ENCODE measurements at places on chromosomes 2 and 18.
A peak's percentile ranks its signal among the peaks of the same experiment; 100 is the strongest.

GRCh38 chr2:67727131-67727530 lies 330.0 kb downstream of the ETAA1 start:
- no peak for DNase-seq

GRCh38 chr2:232350804-232351685 lies 27.5 kb upstream of the ALPP start:
- no peak for DNase-seq

GRCh38 chr18:2430191-2430590 lies 141.1 kb downstream of the METTL4 start:
- no peak for DNase-seq

GRCh38 chr2:28639836-28640235 lies 111.8 kb upstream of the PPP1CB start:
- DNase-seq, result no peak

DNA sequence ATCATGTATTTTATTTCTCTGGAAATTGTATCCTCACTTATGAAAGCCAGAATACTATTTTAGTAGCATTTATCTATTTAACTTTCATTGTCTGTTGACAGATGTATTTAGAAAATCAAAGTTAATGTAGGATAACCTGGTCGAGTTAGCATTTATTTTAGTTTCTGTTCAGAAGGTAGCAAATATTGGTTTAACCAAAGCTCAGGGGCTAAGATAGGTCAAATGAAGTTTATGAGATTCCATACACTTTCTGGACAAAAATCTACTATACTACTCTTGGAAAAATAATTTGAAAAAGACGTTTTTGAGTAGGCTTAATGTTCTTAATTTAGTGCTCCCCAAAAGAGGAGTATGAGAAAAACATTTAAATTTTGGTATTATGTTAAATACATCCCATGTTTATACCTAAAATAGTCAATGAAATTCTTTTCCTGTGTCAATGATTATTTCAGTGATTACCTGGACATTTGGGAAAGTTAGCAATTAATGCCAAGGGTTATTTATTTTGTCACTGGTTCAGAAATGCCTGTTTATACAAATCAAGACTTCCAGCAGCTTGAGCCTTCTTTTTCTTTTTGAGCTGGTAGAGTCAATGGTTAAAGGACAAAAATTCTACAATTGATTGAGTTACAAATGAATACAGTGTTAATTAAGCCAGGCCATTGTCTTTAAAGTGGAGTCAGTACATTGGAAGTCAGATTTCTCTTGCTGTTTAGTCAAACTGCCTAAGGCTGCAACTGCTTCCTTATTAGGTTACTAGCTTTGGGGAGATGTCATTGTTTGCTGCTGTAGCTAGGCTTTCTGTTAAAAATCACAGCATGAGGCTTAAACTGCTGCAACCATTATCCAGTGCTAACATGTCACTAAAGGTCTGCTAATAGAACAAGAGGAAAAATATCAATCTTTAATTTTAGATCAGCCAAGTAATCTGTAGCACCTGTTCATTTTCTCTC lies 182.3 kb downstream of the CAMKMT start:
- no peak for DNase-seq

GRCh38 chr2:86295066-86295465 lies 42.4 kb downstream of the REEP1 start:
- DNase-seq, result no peak

GRCh38 chr2:96218508-96219131 lies 10.0 kb upstream of the STARD7 start:
- no peak for DNase-seq

GRCh38 chr2:100894105-100894795 lies 74.3 kb downstream of the NPAS2 start:
- no peak for DNase-seq

GRCh38 chr2:126846241-126846640 lies 52.4 kb upstream of the TEX51 start:
- DNase-seq, result no peak

GRCh38 chr2:8679827-8680731 lies 1.8 kb upstream of the ID2 start:
- no peak for DNase-seq

GRCh38 chr2:165660361-165660760 lies 133.7 kb downstream of the GALNT3 start:
- DNase-seq, result no peak

- peak; percentile 17 for DNase-seq
Observed at GRCh38 chr18:50559752-50560680, at the start of gene MAPK4. MAPK4 (plus strand) TSS chr18:50560087; CDS start chr18:50663959, 103,872 bp downstream.

- DNase-seq, result no peak
Observed at GRCh38 chr2:15756882-15757819, 165.5 kb downstream of the DDX1 start.

GRCh38 chr2:197310987-197311420 lies 424 bp upstream of the ANKRD44 start:
- DNase-seq, result no peak

- DNase-seq, result no peak
Observed at GRCh38 chr2:101368376-101368775, 18.9 kb downstream of the CREG2 start.

DNA sequence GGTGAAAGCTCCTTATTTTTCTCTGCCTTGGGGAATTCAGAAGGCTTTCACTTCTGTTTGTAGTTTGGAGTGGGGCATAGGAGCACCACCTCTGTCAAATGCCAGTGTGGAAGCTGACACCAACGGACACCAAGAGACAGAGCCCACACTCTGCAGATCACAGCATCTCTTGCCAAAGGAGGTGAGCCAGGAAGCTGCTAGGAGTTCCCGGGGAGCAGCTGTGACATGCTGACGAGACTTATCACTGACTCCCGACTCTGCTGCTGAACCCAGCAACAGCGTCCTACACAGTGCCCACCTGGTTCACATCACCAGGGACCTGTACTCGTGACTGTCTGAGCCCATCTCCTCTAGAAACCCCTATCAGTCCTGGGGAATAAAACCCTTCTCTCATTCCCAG lies 8.1 kb downstream of the TEX51 start:
- no peak for DNase-seq

DNA sequence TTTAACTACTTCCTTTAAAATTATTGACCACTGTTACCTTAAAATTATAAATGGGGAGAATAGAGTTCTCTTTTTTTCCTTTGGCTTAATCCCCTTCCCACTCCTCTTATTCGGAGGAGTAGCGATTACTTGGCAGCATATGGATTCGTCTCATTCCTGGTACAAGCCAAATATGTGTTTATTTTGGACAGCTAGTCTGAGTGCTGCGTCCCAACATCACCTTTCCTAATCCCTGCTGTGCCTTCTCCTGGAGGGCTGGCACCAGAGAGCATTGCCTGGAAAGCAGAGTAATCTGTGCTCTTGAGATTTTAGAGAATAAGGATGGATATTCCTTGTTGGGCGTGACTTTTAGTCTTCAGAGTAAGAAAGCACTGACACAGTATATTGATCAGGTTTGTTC lies 185.6 kb downstream of the AGAP1 start:
- no peak for DNase-seq

DNA sequence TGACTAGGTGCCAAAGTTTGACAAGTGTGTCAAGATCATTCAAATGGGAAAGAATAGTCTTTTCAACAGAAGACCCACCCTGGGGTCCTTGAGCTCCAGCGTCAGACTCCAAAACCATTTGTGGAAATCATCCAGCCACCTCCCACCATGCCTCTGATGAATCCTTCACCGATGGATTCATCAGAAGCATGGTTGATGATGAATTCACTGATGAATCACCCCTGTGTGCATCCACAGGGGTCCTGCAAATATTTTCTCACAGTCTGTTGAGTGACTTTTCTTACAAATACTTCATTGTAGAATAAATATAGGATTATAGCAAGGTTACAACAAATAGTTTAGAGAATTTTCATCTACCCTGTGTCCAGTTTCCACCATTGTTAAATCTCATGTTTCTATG lies 4.3 kb downstream of the UGT1A9 start:
- no peak for DNase-seq

- DNase-seq, result no peak
Observed at GRCh38 chr2:166140475-166140874, 12.7 kb upstream of the SCN1A start.

- no peak for DNase-seq
Observed at GRCh38 chr2:43228321-43228751, 1.9 kb upstream of the ZFP36L2 start.

- no peak for DNase-seq
Observed at GRCh38 chr2:171557363-171557762, 35.1 kb downstream of the CYBRD1 start.

GRCh38 chr2:51484605-51485004 lies 452.7 kb upstream of the NRXN1 start:
- DNase-seq, result no peak

GRCh38 chr2:62180975-62181374 lies 14.9 kb upstream of the B3GNT2 start:
- DNase-seq, result no peak

- DNase-seq, result no peak
Observed at GRCh38 chr2:144456680-144457079, 63.2 kb downstream of the ZEB2 start.

GRCh38 chr2:220065581-220065980 lies 438.2 kb downstream of the SLC4A3 start:
- DNase-seq, result no peak

DNA sequence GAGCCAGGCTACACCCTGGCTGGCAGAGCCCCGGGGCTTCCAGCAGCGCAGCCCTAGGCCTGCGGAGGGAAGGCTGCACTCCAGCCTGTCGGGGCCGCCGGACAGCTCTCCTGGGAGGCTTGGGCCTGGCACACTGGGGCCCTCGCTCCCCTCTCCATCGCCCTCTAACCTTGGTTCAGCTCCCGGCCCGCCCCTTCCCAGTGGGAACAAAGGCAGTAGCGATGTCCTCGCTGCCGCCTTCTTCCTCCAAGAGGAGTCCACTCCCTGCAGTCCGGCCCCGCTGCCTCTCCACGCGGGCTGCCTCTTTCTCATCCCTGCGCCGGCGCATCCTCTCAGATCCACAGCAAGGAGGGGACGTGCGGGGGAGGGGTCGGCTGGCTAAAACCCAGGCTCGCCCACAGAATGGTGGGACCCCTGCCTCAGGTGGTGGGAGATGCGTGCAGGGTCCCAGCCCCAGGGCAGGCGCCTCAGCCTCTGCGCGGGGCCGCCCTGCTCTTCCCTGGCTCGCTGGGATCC lies 138.1 kb downstream of the TWIST2 start:
- no peak for DNase-seq

DNA sequence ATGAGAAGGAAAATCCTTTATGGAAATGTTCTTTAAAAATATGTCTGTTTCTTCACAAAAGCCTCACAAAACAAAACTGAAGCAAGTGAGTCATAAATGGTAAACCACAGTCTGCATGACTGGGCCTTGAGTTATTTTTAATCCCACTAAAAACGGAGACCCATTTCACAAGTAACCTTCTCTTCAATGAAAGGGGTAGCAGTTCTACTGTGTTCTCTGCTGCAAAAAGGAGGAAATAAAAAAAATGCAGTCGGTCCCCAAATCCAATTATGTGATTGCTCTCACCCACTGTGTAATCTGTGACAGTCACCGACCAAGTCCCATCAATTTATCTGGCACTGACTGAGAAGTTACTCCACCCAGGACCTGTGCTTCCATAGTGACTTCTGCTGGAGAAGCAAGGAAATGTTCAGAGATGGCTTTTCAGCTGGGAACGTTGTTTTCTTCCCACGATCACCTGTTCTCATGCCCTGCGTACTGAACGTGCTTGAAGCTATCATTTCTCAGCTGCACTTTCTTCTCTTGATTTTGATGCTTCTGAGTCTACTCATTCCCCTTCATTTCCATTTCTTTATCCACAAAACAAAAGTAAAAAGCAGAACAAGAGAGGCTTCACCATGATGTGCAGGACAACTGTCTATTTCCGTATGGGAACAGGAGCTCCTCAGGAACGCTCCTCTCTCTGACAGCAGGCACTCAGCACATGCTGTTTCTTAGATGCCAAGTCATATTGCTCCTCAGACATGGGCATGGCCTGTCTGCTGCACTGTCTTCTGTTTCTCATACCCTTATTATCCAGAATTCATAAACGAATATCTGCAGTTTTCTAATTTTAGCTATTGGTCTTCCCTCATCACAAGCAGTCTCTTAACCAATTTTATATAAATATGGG lies 80.0 kb upstream of the TMEM200C start:
- no peak for DNase-seq

DNA sequence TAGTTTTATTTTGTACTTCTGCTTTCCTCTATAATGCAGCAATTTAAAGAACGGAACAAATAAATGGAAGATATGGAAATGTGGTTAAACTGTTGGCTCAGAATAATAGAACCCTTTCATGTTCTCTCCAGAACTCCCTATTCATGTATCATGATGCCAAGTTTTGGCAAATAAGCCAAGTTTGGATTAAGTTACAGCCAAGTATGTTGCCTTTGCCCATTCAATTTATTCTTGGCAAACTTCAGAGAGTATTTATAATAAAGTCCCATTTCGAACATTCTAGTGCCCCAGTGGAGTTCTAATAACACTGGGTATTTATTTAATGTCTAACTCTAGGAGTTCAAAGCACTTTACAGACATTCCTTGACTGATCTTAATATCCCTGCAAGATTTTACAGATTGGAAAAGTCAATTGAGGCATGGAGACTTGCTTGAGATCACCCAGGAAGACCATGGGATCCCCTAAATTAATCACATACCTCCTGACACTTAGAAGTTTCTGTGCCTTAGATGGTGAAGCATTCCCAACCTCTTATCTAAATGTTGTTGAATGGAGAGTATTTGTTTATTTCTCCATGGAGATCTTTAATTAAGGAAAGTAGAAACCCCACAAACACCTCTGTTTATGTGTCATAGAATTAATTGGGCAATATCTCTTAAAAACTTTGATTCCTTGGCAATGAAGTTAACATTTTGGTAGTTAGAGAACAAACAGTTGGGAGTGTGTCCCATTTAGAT lies 106.7 kb downstream of the ACKR3 start:
- no peak for DNase-seq

DNA sequence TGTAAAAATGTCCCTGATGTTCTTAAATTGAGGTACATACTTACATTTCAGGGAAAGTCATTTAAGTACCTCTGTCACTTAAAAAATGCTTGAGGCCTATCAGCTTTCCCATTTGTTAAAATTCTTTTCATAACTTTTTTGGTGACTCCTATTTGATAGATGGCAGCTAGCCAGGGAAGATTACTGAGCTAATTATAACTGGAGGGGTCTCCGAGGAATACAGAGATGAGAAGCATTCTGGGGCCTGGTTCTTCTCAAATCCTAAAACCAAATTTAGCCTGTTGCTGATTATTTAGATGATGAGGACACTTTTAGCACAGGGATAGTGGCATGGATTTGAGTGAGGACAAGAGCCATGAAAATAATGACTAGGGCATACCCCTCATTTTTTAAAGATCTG lies 4.8 kb downstream of the UGP2 start:
- DNase-seq, result no peak

GRCh38 chr2:131044075-131044756 lies 49.0 kb downstream of the FAM168B start:
- DNase-seq, result no peak

GRCh38 chr2:61787941-61788563 lies 65.8 kb downstream of the FAM161A start:
- DNase-seq, result no peak

DNA sequence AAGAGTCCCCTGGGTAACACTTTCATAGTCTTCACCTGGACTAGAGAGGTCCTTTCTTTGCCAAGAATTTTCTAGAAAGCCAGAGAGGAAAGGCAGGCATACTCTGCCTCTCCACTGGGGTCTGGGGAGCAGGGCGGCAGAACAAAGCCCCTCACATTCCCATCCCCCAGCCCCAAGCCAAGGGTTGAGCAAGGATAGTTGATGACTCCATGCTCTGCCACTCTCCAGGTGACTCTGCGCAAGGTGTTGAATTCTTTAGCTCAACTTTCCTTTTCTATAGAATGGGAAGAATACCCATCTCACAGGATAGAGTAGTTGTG lies 2.9 kb upstream of the GDF7 start:
- DNase-seq, result no peak

Data from amygdala (tissue), 56 donors.